ENCODE measurements at places on chromosomes 12 and 14.

DNA sequence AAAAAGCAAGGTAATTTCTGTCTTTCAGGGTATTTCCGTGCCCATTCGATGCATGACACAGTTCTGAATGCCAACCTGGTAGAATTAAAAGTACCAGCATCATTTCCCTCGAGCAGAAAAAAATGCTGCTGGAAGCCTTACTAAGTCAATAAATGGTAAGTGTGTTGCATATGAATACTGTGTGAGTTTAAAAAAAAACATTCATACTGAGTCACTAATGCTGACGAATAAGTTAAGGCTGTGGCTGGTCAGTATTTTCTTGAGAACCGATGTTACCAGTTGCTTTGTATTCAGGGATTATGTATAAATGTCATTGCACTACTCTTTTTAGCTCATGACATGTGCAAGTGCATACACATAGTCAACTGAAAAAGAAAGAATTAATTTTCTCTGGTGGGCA lies 710.2 kb downstream of the TRHDE start:
- no peak for DNase-seq

DNA sequence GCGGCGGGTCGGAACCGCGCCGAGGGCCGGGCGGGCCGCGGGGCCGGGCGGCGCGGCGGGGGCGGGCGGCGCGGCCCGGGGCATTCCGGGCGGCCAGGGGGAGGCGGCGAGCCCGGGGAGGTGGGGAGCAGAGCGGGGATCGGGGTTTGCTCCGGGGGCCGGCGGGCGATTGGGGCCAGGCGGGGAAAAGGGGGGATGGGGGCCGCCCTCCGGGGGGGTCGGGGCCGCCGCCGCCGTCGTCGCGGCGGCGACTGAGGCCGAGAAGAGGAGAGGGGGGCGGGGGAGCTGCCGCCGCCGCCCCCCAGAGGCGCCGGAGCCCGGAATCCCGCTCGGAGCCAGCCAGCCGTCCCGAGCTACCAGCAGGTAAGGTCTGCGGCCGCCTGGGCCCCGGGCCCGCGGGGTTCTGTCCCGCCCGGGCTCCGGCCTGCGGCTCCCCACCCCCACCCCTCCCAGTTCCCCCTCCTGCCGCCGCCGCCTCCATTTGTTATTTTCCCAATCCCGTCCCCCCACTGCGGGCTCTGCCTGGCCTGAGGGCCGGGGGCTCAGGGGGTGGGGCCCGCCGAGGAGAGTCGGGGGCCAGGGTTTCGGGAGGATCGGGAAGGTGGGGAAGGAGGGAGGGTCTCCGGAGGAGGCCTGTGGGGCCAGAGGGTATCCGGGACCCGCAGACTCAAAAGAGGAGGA lies 403 bp downstream of the ATN1 start:
- no peak for DNase-seq

GRCh38 chr14:70009961-70010360 lies 130.7 kb downstream of the SMOC1 start:
- DNase-seq = no peak

GRCh38 chr12:80219345-80219744 lies 120.0 kb downstream of the OTOGL start:
- no peak for DNase-seq

GRCh38 chr14:23566112-23566777 lies 1.3 kb downstream of the AP1G2 start:
- DNase-seq = no peak

All from naive thymus-derived CD8-positive, alpha-beta T cell (primary cell).